ENCODE measurements at places on chromosomes 2 and 18. TPM values are rescaled to one million over a fixed set of nuclear protein-coding genes. Genes with fewer than 3 reads are reported as not detected.

GRCh38 chr2:176239031-176239430 lies 30.2 kb upstream of the MTX2 start:
- DNase-seq: no peak

GRCh38 chr2:101596333-101596732 lies 101.2 kb upstream of the MAP4K4 start:
- DNase-seq: no peak

GRCh38 chr18:56952026-56952425 lies 194.9 kb upstream of the BOD1L2 start:
- DNase-seq: no peak

DNA sequence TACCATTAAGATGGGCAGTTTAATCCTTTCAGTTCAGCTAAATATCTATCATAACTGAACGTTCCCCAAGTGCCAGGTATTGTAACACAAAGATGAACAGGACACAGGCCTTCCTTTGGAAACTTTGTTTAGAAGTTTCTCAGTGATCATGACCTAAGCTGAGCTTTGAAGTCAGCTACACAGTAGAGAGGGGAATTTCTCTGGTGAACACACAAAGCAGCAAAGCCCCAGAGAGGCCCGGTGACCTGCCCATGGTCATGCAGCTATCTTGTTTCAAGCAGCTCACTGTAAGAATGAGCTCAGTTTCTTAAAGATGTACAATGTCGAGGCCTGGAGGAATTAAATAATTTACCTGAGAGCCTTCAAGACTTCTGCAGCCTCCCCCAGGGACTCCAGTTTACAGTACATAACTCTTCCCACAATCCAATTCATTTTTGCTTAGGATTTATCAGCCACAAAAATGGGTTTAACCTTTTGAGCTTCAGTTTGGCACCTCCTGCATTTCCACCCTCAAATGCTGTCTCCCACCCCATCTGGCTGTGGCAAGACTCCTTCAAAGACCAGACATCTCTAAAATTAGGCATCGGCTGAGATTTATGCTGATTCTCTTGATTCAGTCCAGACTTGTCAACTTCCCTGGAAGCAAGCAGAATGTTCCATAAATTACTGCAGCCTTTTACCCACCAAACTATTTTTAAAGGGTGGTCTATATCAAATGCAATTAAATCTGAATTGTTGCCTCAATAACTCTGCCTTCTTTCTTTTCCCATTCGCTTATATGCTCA lies 325.6 kb downstream of the TXNL1 start:
- no peak for DNase-seq

The STPG4 gene
- 0.17 TPM for polyA plus RNA-seq

The TEX44 gene
- polyA plus RNA-seq: not detected
